D721Med (cell line): ENCODE measurements at places on chromosomes 16 and 17.

- DNase-seq = no peak
Measured at GRCh38 chr17:42598905-42599304, 10.3 kb downstream of the RETREG3 start.

DNA sequence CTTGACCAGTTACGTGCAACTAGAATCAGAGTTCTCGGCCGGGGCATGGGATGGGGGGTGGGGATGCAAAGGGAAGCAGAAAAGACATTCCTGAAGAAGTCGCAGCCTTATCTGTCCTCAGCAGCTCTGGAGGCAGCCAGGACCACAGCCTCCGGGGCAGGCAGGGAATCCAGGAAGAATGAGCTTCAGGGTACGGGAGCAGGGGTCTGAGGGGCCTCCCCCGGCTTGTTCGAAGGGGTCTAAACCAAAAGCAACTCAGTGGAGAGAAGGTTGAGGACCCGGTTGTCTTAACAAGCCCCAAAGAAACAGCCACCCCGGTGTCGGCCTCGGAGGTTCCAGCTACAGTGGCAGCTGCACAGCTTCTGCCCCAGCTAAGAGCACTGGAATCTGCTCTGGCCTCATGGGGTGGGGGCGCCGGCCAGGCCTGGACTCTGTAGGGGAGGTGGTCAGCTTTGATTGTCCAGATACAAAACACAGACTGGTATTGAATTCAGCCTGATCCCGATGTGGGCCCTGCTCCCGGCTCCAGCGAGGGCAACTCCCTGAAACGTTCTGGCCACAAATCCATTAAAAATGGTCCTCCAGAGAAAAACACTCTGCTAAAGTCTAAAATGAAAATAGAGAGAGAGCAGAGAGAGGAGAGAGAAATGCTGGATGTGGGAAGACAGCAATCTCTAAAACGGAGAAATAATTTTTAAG is 7.7 kb downstream of the HOXB4 start:
- DNase-seq = no peak

DNA sequence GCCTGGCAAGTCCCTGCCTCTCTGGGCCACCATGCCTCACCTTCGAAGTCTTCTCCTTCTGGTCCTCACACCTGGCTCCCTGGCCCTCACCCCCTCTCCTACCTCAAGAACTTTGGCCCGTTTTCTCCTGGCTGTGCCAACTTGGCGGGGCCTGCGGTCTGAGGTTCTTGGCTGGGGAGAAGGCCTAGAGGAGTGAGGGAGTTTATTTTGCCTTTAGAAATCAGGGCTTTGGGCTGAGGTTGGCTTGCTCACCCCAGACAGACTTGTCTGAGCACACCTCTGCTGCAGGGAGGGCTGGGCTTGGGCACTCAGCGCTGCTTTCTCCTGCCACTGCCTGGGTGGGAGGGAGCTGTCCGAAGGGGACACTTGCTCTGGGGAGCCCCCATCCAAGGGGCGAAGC is 23.3 kb upstream of the TAC4 start:
- no peak for DNase-seq

DNA sequence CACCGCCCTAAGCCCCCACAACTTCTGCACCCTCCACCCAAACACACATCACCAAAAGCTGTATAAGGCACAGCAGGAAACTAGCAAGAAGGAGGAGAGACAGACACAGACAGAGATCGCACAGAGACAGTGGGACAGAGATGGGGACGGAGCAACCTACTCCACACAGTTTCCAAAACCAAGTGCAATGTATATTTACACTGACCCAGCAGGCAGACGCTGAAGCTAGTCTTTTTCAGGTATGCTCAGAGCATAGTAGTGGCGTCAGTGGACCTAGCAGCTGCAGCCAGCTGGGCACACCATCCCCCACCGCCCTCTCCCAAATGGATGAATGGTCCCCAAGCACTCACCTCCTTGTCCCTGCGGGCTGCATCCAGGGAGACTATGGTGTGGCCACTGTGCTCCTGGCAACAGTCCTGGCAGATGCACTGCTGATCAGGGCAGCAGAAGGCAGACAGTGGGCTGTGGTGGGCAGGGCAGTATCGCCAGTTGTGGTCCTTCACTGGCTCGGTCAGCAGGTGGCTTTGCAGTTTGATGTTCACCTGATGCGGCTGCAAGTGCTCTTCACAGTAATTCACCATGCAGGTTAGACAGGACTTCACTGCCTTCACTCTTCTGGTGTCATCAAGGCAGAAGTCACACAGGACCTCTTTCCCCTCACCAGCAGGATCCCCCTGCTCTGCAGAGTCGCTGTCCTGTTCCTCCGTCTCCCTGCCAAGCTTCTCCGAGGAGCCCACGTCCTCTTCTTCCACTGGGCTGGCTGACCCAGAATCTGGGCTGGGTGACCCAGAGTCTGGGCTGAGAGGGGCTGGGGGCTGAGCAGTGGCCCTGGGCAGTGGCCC is 31.5 kb upstream of the FBXW10B start:
- no peak for DNase-seq

DNA sequence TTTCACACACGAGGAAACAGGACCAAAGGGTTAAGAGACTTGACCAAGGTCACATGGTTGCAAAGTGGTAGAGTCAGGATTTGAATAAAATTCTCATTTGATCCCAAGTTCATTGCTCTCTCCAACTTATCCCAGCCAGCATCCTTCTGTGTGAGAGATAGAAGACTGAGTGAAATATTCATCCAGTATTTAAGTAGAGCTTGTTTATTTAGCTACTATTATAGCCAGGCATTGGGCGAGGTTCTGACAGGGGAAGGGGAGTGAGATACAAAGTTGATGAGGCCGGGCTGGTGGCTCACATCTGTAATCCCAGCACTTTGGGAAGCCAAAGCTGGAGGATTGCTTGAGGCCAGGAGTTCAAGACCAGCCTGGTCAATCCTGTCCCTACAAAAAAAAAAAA is 4.4 kb downstream of the ITGAL start:
- DNase-seq = no peak

DNA sequence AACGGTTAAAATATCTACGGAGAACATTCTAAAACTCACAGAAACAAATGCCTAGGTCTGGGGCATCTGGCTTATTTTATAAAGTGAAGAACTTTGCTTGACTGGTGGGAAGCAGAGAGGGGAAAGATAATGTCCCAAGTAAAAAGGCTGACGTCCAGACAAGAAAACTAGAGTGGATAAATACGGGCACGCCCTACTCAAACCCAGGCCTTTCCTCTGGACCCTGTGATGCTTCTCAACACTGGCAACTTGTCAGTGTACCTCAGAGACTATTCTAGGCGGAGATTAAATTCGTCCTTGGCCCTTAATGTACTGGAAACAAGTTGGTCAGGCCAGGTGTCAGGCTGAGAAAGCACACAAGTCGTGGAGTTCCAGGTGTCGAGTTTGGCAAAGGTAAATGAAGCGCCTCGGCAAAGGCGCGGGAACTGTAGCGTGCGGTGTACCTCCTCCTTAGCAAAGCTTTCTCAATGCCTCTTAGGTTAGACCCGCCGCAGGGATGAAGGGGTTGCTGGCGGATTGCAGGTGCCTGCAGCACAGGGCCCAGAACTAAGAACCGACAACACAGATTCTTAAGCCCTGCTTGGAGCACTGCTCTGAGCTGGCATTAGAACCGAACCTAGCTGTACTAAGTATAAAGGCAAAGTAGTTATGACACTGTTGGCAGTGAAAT is 668 bp upstream of the UNK start:
- no peak for DNase-seq

DNA sequence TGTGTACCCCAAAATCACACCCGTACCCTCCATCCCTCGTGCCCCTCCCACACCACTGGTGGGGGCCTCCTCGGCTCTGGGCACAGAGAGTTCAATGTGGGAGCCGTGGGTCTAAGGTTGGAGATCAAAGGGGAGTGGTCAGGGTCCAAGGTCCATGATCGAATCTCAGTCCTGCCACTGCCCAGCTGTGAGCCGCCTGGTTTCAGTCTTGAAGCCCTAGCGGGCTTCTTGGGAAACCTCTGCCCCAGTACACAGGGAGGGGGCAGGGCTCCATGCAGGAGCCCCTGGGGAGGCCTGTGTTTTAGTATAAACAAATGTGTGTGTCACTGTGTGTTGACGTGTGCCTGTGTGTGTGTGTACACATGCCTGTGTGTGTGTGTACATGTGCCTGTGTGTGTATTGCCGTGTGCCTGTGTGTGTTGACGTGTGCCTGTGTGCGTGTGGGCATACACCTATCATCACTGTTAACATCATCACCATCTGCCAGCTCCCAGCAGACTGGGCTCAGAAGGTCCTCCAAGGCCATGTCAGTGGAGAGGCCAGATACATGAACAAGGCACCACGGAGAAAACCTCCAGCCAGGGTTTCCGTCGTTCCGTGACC is 26.5 kb upstream of the ZNF469 start:
- DNase-seq = no peak

DNA sequence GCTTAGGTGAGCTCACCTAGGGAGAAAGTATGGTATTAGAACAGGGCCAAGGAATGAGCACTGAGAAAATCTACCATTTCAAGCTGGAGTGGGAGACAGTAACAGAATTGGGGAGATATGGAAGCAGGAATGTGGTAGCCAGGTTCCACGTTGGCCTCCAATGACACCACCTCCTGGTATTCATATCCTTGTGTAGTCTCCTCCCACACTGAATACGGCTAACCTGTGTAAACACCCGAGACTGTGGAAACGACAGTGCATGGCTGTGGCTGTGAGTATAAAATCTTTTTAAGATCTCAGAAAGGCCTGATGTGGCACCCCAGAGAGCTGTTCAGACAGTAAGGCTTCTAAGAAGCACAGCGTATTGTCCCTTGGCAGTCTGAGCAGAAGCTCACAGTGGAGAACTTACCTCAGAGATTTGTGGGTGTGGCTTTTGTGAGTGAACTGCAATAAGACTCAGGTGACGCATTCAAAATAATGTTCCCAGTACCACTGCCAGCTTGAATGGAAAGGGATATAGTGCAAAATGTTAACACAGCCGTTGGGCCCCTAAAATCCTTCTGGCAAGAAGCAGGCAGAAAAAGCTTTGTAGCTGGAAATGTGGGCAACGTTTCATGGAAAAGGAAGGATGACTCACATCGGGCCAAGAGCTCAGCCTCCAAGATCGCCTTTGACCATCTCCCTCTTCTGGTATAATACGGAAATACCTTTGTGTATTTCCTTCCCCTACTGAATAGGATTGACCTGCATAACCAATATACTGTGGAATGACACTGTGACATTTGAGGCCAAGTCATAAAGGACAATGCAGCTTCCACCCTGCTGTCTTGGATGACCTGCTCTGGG is 14.4 kb downstream of the SDR42E1 start:
- no peak for DNase-seq

GRCh38 chr16:83806036-83806435 is 1.7 kb upstream of the HSBP1 start:
- DNase-seq = no peak

GRCh38 chr17:82317394-82318168 is at the start of gene CD7:
TSS of gene CD7 (minus strand) at chr17:82317608. CDS start at chr17:82317495, 113 bp downstream.
- no peak for DNase-seq
